Sigmoid colon (tissue), 7 donors: ENCODE measurements at places on chromosomes 5 and 9.
A peak's percentile ranks its signal among the peaks of the same experiment; 100 is the strongest.

DNA sequence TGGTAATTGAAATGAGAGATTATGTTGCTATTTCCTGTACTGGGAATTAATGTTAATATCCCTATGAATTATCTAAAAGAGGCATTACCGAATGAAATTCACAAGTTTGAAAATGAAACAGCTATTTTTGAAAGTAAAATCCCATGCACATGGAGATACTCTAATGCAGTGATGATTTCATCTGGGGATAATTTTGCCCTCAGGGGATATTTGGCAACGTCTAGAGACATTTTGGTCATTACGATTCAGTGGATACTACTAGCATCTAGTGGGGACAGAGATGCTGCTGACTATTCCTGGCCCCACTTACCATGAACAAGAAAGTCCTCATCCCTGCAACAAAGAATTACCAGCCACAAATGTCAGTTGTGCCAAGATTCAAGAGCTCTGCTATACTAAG is 500.9 kb downstream of the EFNA5 start:
- no peak for DNase-seq

DNA sequence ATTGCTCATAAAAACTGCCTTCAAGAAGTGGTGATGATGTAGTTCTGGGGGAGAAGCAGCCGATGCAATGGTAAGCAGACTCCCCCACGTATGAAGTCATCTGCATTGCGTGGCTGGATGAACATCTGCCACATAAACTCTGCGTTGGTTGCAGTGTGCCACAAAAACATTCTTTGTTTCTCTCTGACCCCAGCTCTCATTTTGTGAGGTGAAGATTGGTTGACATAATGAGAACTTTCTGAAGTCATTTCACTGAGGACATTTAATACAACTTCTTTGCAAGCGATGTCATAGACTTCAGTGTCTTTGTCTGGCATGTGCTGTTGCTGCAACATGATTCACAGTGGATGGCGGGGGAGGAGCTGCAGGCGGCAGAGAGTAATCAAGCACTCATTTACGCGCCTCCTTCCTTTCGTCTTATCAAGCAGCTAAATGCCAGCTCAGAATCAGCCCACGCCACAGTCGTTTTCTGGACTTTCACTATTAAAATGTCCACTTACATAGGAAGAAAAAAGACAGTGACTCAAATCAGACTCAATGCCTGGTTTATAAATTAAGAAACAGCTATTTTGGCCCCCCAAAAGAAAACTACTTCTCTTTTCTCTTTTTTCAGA is 91.5 kb upstream of the NFIL3 start:
- DNase-seq = no peak

DNA sequence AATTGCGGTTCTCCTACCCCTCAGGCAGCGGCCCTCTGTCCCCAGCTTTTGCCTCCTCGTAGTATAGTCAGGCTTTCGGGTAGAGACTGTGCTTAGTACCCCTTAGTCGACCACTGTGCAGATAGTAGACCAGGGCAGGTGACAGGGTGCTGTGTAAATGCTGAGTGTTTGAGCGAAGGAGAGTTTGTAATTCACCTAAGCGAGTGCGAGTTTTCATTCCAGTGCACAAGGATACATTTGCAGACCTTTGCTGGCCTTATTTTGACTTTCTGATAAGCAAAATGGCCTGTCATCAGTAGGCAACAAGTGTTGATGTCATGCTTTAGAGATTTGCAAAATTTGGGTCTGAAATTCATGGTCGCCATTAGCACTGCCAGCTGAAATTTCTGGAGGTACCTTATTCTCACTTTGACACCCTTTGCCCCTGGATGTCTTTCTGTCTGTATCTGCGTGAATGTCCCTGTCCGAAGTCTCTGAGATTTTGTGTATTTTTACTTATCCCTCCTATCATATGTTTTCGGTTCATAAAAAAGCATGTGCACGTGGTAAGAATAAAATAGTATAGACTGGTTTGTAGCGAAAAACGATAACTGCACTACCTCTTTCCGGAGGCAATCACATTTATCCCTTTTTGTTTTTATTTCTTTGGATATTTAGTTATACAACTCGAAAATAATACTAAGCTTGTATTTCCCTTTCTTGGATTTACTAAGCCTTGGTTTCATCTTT is 1.9 kb downstream of the LMNB1 start:
- DNase-seq = no peak

GRCh38 chr5:149455889-149456409 is 76.9 kb upstream of the IL17B start:
- DNase-seq = peak; percentile 80

DNA sequence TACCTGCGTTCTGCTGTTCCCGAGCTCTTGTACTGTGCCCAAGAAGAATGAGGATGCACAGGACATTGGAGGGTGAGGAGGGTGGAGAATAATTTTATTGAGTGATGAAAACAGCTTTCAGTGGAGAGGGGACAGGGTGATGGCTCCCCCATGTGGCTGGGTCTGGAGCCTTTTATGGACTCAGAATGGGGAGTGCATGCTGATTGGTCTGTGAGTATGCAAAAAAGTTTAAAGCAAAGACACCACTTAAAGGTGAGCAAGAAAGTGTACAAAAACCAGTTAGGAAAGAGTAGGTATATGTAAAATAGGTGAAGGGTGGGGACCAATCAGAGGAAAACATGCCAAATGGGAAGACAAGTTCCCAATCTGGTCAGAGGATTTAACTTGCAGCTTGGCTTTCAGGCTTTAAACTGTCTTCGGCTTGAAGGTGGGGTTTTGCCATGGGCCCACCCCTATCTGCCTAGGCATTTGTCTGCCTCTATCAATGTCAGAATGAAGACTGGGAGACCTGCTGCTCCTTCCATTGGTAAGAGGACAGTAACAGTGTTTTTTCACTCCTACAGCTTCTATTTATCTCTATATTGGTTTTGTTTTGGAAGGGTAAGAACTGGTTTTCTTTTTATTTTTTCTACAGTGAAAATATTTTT is 118.0 kb upstream of the RAI14 start:
- no peak for DNase-seq

DNA sequence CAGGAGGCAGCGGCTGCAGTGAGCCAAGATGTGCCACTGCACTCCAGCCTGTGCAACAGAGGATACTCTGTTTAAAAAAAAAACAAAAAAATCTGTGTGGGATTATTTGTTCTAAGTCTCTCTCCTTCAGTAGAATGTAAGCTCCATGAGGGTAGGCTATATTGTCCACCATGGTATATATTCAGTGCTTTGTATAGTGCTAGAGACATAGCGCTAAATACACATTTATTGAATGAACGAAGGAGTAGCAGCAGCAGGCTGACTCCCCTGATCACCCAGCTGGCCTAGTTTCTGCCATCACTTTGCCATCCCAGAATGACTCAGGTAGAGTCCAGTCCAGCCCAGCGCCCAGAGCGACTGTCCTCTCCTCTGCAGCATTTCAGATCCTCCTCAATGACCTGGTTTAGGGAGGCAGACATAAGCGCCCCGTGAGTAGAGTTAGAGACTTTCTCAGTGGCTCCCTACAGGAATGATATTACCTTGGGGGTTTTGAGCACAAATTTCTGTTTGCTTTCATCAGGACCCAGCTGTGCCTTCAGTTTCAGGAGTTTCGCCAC is 716 bp downstream of the HARS1 start:
- no peak for DNase-seq

GRCh38 chr9:69933445-69933844 is 110.2 kb upstream of the MAMDC2 start:
- no peak for DNase-seq

GRCh38 chr5:148401604-148402003 is 17.8 kb downstream of the FBXO38 start:
- no peak for DNase-seq

DNA sequence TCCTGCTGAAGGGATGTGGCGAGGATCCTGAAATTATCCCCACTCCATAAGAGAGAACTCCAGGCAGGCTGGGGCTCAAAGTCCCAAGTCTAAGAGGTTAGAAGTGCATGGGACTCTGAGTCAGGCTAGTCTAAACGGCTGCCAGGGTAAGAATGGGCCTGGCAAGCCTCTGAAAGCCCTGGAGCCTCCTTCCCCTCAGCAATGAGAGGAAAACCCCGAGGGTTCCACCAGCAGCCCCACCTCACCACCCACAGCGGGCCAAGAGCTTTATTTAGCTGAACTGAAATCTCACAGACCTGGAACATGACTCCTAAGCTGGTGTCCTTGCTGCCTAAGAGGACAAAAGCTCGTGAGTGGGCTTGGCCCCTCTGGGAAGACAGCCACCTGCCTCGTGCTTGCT is 135.5 kb downstream of the SEC61B start:
- peak; percentile 76 for DNase-seq

- DNase-seq = no peak
Observed at GRCh38 chr9:123175854-123176629, 92.3 kb downstream of the STRBP start.

DNA sequence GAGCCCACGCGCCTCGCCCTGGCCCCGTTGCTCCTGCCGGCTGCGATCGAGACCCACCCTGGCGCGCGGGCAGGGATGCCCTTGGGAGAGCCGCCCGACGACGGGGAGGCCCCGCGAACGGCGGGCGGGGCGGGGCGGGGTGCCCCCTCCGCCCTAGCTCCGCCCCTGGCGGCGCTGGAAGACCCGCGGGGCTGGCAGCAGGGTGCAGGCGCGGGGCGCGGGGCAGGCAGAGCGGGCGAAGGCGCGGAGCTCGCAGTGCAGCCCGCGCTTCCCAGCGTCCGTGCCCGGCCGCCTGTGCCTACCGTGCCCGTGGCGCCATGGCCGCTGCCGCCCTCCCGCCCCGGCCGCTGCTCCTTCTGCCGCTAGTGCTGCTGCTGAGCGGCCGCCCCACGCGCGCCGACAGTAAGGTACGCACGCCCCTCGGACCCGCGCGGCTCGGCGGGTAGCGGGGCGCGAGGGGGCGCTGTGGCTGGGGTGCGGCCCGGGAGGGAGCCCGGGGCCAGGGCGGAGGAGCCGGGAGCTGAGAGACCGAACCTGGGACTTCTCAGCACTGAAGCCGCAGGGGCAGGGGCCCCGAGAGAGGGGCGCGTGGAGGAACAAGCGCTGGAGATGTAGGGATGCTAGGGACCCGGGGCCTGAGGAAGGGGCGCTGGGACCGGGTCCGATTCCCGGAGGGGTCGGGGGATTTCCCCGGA is at the start of gene OLFML2A:
Gene OLFML2A, plus strand, starts transcription at position 180 of the 695 bp plus-strand sequence. Its CDS starts 138 bp downstream, at position 318.
- DNase-seq = peak; percentile 72

DNA sequence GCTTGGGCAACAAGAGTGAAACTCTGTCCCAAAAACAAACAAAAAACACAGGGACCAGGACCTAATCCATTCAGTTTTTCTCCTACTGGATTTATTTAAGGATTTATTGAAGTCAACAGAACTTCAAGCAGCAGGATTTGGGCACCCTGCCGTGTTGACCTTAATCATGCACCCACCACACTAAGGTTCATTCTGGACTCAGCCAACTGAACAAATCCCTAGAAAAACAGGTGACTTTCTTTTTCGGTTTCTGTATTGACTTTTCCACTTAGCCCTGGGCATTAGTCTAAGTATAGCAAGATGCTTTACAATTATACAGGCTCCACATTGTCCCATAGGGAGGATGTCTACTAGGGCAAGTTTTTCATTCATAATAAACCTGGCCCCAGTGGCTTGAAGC is 30.0 kb downstream of the ZNF131 start:
- DNase-seq = no peak

- no peak for DNase-seq
Observed at GRCh38 chr5:53997736-53998627, 312.4 kb downstream of the ARL15 start.
